ENCODE measurements at places on chromosomes 1 and 21.

- DNase-seq = no peak
Measured at GRCh38 chr1:115793162-115793561, 24.6 kb upstream of the CASQ2 start.

- no peak for DNase-seq
Measured at GRCh38 chr1:67476906-67477305, 46.7 kb upstream of the SERBP1 start.

DNA sequence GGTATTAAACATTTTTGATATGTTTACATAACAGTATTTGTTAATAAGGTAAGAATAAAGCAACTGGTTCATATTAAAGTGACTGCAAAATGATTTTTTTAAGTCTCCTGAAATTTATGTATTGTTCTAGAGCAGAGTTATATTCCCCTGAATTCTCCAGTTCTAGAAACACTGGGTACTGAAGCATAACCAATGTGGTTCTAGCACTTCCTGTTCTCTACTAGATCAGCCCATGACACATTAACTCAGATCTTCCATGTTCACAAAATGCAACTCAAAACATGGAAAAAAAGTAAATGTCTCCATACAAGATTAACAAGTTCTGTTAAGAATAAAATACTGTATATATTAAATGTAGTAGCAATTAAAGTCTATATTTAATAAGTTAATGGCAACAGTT lies 3.9 kb downstream of the NEGR1 start:
- DNase-seq = no peak

- DNase-seq = no peak
Measured at GRCh38 chr1:208192995-208193394, 51.2 kb downstream of the PLXNA2 start.

GRCh38 chr1:89670711-89671110 lies 37.8 kb downstream of the LRRC8C start:
- no peak for DNase-seq

DNA sequence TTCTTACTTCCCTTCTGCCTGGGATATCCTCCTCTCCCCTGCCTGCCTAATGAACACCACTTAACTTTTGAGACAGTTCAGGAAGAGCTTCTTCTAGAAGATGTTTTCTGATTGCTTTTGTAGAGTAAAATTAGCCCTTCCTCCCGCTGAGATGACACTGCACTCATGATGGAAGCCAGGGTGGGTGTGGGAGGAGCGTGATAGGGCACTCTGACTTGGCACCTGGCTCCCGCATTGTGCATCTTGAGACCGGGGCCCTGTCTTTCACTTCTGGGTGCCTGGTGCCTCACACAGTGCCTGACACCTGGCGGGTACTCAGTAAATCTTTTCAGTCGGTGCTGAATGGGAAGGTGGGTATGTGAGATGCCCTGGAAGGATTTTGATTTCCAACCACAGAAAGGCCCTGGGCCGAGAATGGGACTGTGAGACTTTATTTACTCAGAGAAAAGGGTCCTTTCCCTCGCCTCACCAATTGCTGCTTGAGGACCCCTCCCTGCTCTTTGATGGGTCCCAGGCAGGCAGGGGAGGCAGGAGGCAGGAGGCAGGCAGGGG lies 6.8 kb downstream of the THEM5 start:
- no peak for DNase-seq

GRCh38 chr1:25805863-25806225 lies 5.9 kb downstream of the SELENON start:
- no peak for DNase-seq

DNA sequence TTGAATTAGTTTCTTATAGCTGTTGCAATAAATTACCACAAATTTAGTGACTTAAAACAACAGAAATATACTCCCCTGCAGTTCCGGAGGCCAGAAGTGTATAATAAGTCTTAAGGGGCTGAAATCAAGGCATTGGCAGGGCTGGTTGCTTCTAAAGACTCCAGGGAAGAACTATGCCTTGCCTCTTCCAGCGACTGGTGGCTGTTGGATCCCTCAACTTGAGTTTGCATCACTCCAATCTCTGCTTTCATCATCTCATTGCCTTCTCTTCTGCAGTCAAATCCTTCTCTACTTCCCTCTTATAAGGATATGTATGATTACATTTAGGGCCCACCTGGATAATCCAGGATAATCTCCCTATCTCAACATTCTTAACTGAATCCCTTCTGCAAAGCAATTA lies 19.1 kb upstream of the MED18 start:
- DNase-seq = no peak

- no peak for DNase-seq
Measured at GRCh38 chr1:67110352-67110751, 24.4 kb downstream of the C1orf141 start.

DNA sequence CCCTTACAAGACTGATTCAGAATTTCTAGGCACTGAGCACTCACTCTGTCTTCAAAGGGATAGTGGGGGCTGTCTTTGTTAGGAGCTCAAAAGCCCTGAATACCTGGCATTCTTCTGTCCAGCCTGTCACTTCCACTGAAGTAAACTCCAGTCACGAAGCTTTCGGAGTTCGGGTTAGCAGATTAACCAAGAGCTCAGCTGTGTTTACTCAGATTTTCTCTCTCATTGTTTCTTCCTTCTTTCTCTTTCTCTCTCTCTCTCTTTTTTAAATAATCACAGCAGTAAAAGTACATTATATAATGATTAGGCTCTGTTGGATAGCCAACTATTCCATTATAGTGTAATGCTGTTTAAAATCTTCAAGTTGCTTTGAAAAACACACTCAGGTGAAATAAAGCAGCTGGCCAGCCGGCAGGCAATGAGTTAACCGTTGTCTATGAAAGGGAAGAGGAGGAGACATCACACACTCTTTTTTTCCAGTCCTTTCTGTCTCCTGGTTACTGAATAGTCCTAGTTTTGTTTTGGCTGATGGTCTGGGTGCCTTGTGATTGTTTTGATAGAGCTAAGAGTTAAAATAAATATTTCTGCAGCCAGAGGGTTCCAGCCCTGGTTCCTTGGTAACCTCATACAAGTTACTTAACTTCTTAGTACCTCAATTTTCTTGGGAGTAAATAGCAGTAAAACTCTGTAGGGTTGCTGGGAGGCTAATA lies 89.8 kb downstream of the ADSS2 start:
- no peak for DNase-seq

DNA sequence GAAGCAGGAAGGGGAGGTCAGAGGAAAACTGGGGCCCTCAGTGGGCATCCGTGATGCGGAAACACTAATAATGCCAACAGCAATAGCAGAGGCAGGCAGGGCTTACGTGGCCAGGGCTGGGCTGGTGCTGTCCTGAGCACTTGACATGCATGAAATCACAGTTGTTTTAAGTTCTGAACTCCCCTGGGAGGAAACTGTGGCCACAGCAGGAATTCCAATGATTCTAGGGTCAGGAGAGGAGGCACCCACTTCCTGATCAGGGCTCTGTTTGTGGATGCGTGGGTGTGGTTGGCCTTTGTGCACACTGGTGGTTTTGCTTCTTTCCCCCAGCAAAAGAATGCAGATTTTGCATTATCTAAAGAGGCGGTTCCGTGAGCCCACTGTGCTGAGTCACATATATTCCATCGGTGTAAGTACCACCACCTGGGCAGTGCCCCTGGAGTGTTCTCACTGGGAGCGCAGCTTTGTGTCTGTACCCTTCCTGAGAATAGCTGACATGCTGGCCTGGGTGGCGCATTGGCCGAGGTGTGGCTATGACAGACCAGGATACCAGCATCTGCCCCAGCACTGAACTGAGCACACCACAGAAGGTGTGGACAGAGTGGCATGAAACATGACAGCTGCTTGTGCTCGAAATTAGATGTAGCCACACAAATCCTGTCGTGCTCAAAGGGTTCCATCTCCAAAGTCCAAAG lies 71.0 kb downstream of the PDE9A start:
- DNase-seq = no peak

- DNase-seq = no peak
Measured at GRCh38 chr1:31639543-31639942, 5.1 kb downstream of the PEF1 start.

GRCh38 chr1:97091679-97092078 lies 370.1 kb downstream of the PTBP2 start:
- DNase-seq = no peak

DNA sequence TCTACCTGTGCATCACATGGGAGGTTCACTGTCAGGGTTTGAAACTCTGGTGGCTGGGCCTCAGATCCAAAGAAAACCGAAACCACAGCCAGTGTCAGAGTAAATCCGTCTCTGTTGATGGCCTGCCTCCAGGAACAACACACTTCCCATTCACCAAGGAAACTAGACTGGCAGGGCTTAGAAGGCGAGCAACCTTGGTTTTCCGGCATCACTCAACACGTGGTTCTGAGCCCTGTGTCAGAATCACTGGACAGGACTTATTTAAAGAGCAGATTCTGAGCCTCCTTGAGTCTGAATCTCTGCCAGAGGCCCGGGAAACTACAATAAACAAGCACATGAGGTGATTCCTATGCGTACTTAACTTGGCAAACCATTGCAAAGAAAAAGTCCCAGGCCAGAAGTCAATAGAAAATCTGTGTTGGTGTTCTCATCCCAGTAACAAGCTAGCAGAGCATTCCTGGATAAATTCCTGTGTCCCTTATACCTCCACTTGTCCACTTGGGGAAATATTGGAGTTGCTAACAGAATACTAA lies 70.0 kb downstream of the KCTD3 start:
- no peak for DNase-seq

GRCh38 chr1:106637566-106637965 lies 418.9 kb upstream of the PRMT6 start:
- no peak for DNase-seq

- no peak for DNase-seq
Measured at GRCh38 chr1:91162613-91163012, 140.8 kb upstream of the ZNF644 start.

Data from stimulated activated CD4-positive, alpha-beta T cell treated with anti-CD3 and anti-CD28 coated beads, Interleukin-15, amount 100 ng/mL, for 48 hours (primary cell).